Left renal cortex interstitium (tissue), 4 donors: ENCODE measurements at places on chromosomes 6 and 20.

GRCh38 chr6:40972190-40972589 lies 66.8 kb downstream of the UNC5CL start:
- no peak for DNase-seq

DNA sequence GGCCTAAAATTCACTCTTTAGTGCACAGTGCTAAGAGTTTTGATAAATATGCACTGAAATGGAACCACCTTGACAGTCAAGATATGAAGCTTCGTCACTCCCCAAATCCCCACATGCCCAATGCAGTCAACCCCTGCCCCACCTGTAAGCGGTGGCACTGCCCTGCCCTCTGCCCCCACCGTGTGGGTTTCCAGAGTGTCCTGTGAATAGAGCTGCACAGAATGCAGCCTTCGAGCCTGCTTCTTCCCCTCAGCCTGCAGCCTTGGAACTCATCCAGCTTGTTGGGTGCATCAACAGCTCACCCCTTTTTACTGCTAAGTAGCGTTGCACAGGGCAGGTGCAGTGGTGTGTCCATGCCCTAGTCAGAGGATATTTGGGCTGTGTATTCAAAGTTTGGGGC lies 216.3 kb downstream of the SYNDIG1 start:
- DNase-seq: no peak

- DNase-seq: no peak
Observed at GRCh38 chr20:20073801-20074371, 21.6 kb downstream of the CFAP61 start.

DNA sequence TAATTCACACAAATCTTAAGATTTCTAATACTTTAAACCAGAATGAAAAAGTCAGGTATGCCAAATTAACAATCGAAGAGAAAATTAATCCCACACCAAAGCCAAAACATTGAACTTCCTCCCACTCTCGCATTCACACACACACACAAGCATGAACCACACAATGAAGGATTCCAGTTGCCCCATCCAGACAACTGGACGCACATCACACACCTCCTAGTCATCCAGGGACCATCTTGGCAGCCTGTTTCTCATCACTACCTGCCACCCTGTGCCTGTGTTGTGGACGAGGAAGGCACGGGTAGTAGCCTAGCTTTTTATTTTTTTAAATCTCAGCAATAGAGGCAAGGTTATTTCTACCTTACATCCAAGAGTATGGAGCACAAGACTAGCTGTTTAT lies 15.2 kb downstream of the B4GALT5 start:
- DNase-seq: no peak

DNA sequence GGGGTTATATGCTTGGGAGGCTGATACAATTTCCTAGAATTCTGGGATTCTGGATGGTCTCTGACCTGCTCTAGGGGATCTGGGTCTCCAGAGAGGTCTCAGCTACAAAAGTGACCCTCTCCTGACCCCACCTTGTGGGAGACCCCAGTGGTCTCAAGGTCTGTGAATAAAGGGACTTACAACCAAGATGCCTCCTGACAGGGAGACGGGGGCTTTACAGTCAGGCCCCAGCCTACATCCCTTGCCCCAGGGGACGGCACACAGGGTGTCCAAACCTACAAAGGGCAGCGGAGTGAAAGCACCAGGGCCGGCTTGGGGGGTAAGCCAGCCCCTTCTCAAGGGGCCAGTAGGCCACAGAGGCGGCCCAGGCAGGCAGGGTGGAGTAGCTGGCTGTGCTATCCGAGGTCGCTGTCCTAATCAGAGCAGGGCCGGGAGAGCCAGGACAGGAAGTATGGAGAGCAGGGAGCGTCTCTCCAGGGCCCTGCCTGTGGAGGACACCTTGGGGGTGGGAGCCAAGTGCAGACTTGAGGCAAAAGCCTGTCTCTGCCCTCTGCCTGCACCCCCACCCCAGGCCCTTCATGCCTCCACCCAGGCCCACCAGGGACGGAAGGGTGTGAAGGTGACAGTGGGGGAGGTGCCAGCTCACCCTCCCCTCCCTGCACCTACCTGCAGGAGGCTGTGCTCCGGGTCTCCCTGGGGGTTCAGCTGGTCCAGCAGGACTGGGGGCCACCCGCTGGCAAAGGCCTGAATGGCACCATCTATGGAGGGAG lies 3.5 kb downstream of the GFRA4 start:
- no peak for DNase-seq

- no peak for DNase-seq
Observed at GRCh38 chr6:215335-216034, 76.8 kb upstream of the DUSP22 start.

DNA sequence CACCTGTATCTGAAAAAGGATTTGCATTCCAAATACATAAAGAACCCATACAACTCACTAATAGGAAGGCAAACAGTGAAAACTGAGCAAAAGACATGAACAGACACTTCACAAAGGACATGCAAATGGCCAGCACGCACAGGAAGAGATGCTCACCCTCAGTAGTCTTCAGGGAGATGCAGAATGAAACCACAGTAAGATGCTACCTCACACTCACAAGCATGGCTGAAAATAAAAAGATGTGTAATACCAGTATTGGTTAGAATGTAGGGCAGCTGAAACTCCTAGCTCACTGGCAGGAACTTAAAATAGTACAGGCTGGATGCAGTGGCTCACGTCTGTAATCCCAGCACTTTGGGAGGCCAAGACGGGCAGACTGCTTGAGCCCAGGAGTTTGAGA lies 64.6 kb downstream of the SNX5 start:
- no peak for DNase-seq

DNA sequence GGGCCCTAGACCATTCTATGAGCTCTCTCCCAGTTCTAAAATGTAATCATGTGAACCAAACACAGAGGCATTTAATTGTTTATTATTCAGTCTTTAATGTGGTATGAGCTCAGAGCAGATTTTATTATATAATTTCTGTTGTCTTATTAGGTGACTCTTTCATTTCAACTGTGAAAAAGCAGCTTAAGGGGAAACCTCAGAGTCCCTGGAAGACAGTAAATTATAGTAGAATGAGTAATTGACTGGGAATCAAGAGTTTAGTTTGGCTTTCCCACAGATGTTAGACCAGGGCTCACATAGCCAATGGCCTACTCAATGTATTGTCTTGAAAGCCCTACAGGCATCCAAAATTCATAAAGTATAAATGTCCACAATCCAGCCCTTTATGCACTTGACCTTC lies 390.4 kb upstream of the SLC35B3 start:
- DNase-seq: no peak

GRCh38 chr6:33912195-33912594 lies 108.4 kb upstream of the MLN start:
- no peak for DNase-seq

DNA sequence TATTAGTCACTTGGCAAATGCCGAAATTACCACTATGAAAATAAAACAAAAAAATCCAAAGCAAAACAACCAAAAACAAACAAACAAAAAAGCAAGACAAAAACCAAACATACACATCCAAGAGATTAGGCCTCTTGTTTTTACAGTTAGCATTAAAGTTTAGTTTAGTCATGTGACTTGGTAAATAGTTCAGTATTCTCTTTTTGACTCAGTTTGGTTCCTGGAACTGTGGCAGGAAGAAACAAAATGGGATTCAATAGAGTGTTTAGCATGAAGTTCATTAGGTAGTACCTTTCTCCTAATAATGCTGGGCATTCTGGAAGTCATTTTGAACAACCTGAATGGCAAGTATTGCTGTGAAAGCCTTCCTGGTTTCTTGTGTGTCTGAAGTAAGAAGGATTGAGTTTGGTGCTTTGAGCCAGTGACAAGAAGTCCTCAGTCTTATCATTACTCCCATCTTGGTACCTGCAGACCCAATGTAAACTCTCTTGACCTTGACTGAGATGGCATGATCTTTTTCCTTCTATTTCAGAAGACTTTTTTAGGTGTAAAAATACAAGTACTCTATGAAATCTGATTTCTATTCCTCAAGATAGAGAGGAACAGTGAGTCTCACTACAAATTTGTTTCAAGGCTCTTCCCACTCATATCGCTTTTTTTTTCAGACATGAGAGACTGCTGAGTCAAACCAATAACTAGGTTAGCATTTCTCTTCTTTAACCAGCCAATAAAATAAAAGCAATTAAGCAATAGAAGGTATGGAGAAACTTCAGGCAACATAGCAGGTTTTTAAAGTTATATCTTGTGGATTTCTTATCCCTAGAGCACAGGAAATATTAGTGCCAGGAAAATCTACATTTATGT lies 223.6 kb upstream of the PREP start:
- no peak for DNase-seq

- DNase-seq: no peak
Observed at GRCh38 chr6:128251445-128252340, 268.7 kb downstream of the PTPRK start.

- no peak for DNase-seq
Observed at GRCh38 chr6:28907394-28907793, 16.4 kb downstream of the TRIM27 start.

DNA sequence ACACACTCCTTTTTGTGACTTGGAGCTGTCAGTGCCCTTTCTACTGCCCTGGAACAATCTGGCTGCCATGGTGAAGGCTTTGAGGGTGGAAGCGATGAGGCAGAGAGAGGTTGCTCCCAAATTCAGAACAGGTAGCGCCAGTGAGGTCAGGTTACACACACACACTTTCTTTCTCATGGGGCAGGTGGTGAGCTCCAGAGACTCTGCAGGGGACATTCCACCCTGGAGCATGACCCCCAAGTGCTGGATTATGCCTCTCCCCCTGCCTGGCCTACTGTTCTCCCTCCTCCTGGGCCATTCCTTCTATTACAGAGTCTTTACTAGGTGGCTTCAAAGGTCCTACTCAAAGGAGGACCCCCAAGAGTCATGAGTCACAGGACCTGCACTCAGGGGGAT lies 98.0 kb downstream of the EYA2 start:
- DNase-seq: no peak

DNA sequence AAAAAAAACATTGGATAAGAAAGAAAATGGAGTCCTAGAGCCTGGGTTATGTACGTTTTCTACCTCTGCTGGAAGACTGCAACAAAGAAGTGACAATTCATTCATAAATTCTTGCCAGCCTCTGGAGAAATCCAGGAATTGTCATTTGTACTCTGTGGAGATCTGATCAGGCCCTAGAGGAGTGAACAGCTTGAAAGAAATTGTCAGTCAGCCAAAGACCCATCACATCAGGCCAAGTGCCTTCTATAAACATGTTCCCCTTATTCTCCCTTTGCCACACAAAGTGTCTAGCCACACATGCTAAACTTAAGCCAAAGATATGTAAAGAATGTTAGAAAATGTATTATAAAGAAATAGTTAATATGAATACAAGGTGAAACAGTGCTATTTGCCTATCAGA lies 152.4 kb downstream of the ADAT2 start:
- no peak for DNase-seq

DNA sequence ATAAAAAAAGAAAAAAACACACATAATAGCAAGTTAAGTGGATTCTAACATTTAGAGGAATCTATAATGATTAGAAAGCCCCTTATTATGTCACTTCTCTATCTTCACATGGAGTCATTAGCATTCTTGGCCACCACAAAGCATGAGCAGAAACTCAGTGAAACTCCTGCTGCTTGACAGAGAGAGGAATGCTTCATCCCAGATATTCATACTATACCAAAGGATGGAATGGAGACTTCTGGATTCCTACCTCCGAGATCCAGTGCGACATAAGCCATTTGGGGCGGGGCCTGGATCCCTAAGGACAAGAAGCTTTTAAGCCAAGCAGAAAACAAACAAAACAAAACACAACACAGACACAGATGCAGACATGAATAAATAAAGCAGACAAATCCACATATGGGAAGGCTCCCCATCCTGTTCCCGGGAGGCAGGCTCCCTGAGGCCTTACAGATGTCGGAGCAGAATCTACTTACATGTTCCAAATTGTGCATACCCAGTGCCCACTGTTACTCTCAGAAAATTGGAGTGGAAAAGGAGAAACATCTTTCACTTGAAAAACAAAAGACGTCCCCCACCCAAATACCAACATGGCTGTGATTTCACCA lies 727.3 kb downstream of the MAFB start:
- no peak for DNase-seq

DNA sequence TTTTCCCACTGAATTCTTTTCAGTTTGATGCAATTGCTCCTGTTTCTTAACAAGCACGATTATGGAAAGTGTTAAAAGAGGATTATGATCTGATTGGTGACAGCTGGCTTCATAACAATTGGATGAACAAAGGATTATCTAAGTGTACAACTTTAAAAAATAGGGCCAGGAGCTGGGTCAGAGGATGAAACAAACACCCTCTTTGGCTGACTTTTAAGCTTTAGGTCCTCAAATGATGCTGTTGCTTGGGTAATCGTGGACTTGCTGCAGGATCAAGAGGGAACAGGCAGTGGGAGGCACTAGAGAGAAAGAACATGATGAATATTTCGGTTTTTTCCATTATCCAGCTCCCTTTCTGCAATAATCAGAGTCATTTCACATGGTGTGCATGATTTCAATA lies 35.5 kb upstream of the TMX4 start:
- no peak for DNase-seq

GRCh38 chr6:112343390-112343789 lies 3.7 kb upstream of the RFPL4B start:
- DNase-seq: no peak

DNA sequence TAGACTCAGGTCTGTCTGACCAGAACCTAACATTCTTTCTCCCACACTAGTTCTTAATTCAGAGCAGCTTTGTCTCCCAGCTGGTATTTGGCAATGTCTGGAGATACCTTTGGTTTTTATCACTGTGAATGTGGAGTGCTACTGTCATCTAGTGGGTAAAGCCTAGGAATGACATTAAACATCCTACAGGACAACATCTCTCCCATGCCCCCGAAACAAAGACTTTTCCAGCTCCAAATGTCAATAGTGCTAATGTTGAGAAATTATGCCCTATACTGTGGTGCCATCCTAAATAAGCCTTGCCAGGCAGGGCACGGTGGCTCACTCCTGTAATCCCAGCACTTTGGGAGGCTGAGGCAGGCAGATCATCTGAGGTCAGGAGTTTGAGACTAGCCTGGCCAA lies 4.2 kb upstream of the TTPAL start:
- DNase-seq: no peak

GRCh38 chr6:48834706-48835105 lies 628.3 kb downstream of the MMUT start:
- DNase-seq: no peak

DNA sequence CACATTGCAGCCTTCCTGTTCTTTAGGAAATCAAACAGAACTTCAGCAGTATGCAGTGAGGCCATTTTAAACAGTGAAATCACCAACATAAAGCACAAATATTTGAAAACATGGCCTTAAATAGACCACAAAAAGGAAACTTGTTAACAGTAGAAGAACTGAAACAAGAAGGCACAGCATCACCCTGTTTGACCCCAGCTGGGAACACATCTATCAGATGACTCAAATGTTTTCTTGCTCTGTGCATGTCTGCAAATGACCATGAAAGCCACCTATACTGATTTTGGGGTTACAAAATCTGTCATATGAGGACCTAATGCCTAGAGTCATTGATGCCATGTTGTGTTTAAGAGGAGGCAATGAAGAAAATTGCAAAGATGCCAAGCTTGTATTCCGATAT lies 123.8 kb upstream of the ADGRF1 start:
- no peak for DNase-seq

DNA sequence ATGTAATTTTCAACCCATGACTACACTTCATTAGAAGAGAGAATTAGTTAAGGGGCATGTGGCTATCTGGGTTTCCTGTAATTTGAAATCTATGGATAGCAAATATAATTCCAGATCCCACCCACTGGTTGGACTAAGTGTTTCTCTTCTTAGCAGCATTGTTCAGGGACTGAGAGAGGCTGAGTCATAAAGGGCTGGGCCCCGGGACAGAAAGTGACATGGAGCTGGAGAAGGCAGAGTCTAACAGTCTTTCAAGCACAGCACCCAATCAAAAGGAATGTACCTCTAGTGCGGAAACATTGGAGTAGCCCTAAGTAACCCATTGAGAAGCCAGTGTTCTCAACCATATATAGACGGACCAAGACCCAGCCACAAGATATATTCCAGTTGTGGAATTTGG lies 363.9 kb downstream of the DHX35 start:
- no peak for DNase-seq
